Esophagus squamous epithelium (tissue), 5 donors: ENCODE measurements at places on chromosomes 12 and 14. TPM values are rescaled to one million over a fixed set of nuclear protein-coding genes. Genes with fewer than 3 reads are reported as not detected.

Gene KRT75
- not detected for total RNA-seq

Gene RNASE9
- total RNA-seq: not detected

Gene GNB3
- total RNA-seq: not detected

Gene SIX1
- not detected for total RNA-seq

Gene ATF7
- 28.0 TPM for total RNA-seq

Gene RIPK3
- 21.4 TPM for total RNA-seq

Gene THAP2
- total RNA-seq: 4.8 TPM

Gene FBLN5
- 4.0 TPM for total RNA-seq

Gene CCND2
- 13.9 TPM for total RNA-seq

Gene TC2N
- total RNA-seq: 48.9 TPM

Gene NOVA1
- total RNA-seq: 1.9 TPM

Gene KRT85
- total RNA-seq: not detected

Gene PAH
- total RNA-seq: not detected

Gene ANKRD33
- total RNA-seq: 0.70 TPM

Gene SRRM4
- not detected for total RNA-seq

Gene CPM
- 35.5 TPM for total RNA-seq

Gene CIDEB
- total RNA-seq: 41.4 TPM

Gene TCP11L2
- 22.7 TPM for total RNA-seq

Gene PTPRQ
- total RNA-seq: 0.44 TPM

Gene TMEM120B
- total RNA-seq: 4.0 TPM
